ENCODE measurements at places on chromosomes 4 and X.

DNA sequence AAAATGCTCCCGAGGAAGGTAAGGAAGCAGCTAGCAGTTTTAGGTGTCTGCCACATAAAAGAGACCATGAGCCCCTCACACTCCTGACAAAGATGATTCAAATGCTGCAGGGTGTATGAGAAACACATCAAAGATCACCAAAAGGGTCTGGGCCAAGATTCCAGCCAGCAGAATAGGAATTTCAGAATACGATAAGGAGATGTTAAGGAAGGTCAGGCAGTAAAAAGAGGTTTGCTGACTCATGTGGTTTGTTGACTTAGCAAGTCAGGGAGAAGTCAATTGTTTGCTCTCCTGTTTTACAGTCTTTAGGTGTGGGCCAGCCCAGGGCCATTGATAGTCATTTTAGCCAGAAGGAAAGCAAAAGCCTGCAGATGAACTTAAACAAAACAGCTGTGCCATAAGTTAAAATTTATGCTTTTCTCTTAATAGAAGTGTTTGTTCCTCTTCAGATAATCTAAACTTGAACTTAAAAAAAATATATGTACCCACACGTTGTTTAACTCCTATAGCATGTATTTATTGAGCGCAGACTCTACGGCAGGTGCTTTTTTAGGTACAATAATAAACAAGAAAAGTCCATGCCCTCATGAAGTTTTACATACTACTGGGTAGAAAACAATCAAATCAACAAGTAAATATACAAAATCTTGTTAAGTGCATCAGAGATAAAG is 115.6 kb downstream of the CAMK2D start:
- DNase-seq, result no peak

- DNase-seq, result no peak
Measured at GRCh38 chr4:38610966-38611431, 53.0 kb upstream of the KLF3 start.

- DNase-seq, result no peak
Measured at GRCh38 chr4:3824521-3825270, 58.5 kb downstream of the ADRA2C start.

GRCh38 chr4:113602646-113603228 is 158.8 kb downstream of the CAMK2D start:
- no peak for DNase-seq

GRCh38 chr4:145799223-145799622 is 119.3 kb downstream of the C4orf51 start:
- DNase-seq, result no peak

GRCh38 chr4:152243206-152243605 is 292.7 kb downstream of the FBXW7 start:
- no peak for DNase-seq

GRCh38 chr4:3407171-3407771 is 34.5 kb upstream of the HGFAC start:
- DNase-seq, result no peak

DNA sequence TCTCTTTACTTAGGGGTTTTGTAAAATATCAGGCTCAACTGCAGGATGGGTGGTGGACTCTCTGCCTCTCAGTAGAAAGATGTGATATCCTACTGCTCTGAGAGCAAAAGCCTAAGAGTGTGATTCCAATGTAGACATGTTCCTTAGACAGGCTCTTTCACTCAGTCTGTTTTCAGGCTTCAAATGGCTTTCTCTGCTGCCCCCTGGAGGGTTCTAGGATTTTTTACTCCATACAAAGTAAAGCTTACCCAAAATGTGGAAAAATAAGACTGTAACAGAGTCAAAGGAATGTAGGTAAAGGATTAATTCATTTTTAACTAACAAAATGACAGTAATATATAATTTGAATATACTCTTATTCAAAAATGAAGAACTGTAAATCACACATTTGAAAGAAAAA is 32.1 kb downstream of the ZGRF1 start:
- no peak for DNase-seq

GRCh38 chr4:3123181-3123671 is 48.7 kb downstream of the HTT start:
- DNase-seq, result no peak

DNA sequence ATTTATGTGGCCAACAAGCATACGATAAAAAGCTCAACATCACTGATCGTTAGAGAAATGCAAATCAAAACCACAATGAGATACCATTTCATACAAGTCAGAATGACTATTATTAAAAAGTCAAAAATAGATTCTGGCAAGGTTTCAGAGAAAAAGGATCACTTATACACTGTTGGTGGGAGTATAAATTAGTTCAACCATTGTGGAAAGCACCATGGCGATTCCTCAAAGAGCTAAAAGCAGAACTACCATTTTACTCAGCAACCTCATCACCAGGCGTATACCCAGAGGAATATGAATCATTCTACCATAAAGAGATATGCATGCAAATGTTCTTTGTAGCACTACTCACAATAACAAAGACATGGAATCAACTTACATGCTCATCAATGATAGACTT is 478.7 kb upstream of the GALNTL6 start:
- no peak for DNase-seq

DNA sequence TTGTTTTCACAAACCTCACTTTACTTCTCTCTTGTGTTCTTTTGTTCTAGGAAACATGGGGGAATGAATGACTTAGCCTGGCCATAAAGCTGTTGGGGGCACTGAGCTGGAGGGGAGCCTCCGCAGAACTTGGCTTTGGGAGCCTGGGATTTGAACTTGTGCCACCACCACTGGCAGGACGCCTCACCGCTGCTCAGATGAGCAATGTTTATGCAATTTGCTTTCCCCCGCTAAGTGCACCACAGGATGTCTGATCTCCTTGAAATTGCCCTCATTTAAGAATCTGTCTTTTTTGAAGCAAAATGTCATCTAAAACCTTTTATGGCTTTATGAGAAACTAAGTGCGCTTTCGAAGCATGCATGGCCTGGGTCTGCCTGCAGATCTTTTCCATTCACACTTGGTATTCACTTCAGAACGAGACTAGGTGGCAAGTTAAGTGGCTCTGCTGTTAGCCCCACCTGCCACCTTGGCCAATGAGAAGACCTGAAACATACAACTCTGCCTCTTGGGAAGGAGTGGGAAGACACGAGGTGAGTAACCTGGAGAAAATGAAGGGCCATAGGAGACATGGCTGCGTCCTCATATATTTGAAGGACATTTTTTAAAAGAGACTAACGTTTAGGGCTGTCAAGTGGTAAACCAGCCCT is 119.3 kb downstream of the LDB2 start:
- no peak for DNase-seq

Measured in NCI-H187 (cell line).